ENCODE measurements at places on chromosomes 5 and 9. TPM values are rescaled to one million over a fixed set of nuclear protein-coding genes. Genes with fewer than 3 reads are reported as not detected.

GRCh38 chr5:87169300-87169991 is 98.2 kb upstream of the RASA1 start:
- DNase-seq, result no peak

GRCh38 chr5:15026011-15026893 is 154.7 kb upstream of the ANKH start:
- DNase-seq, result no peak

- no peak for DNase-seq
These were observed 26.8 kb upstream of the MVB12B start for GRCh38 chr9:126299706-126300276.

- DNase-seq, result peak; percentile 92
These were observed 85.0 kb downstream of the STK10 start for GRCh38 chr5:172102913-172103626.

- DNase-seq, result no peak
These were observed 376.2 kb upstream of the CLINT1 start for GRCh38 chr5:158235159-158235547.

- DNase-seq, result no peak
These were observed 397.5 kb downstream of the MLLT3 start for GRCh38 chr9:20224756-20225155.

- no peak for DNase-seq
These were observed 72.9 kb upstream of the PRLR start for GRCh38 chr5:35303152-35303551.

GRCh38 chr9:5949103-5949699 is 58.5 kb downstream of the MLANA start:
- DNase-seq, result no peak

DNA sequence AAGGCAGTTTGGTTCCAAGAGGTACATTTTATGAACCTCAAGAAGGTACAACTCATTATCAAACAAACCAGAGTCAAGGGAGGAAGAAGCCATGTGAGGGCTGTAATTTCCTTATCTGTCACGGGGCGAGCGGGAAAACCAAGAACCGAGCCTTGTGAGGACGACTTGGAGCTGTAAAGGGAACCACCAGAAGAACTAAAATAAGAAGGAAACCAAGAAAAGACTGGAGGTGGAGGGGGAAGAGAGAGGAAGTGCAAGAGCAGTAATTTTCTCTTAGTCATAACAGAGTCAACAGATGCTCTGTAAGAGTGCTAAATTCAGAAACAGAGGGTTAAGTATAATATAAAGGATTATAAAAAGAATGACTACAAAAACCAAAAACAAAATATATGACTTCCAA is 127.1 kb downstream of the DIRAS2 start:
- no peak for DNase-seq

GRCh38 chr5:73193592-73193991 is 20.6 kb downstream of the TMEM174 start:
- DNase-seq, result no peak

- DNase-seq, result no peak
These were observed 419.6 kb downstream of the EFNA5 start for GRCh38 chr5:107251151-107251550.

- no peak for DNase-seq
These were observed 1.1 kb downstream of the DNLZ start for GRCh38 chr9:136362450-136362784.

Gene KCNN2
- total RNA-seq, result 0.46 TPM

Gene PITX1
- 0.97 TPM for total RNA-seq

Gene CCNO
- total RNA-seq, result 0.42 TPM

Gene ELAVL2
- 0.05 TPM for total RNA-seq

Gene THG1L
- 8.4 TPM for total RNA-seq

Gene SPATA31D4
- total RNA-seq, result not detected

Gene ARHGEF39
- total RNA-seq, result 0.46 TPM

Gene GABRA6
- not detected for total RNA-seq

Gene PLAC8L1
- not detected for total RNA-seq

Data from posterior vena cava (tissue), 2 donors.